Dermis microvascular lymphatic vessel endothelial cell (primary cell): ENCODE measurements at places on chromosomes 2 and 18. TPM values are rescaled to one million over a fixed set of nuclear protein-coding genes. Genes with fewer than 3 reads are reported as not detected.

PKDCC gene
- 3.0 and 4.3 TPM in 2 replicates for total RNA-seq

TMEM198 gene
- total RNA-seq, result not detected in 2 replicates

CAVIN2 gene
- 282 and 296 TPM in 2 replicates for total RNA-seq

GPR55 gene
- total RNA-seq, result not detected in 2 replicates

CCT4 gene
- 139 and 173 TPM in 2 replicates for total RNA-seq

GKN2 gene
- total RNA-seq, result not detected in 2 replicates

NPHP1 gene
- 1.5 and 1.7 TPM in 2 replicates for total RNA-seq

FMNL2 gene
- total RNA-seq, result 29.0 and 37.6 TPM in 2 replicates

NPAS2 gene
- total RNA-seq, result 4.9 and 7.8 TPM in 2 replicates

RAB17 gene
- 11.8 and 12.3 TPM in 2 replicates for total RNA-seq

THUMPD2 gene
- total RNA-seq, result 4.2 and 4.4 TPM in 2 replicates

SCTR gene
- not detected in 2 replicates for total RNA-seq

FARP2 gene
- total RNA-seq, result 29.4 and 37.0 TPM in 2 replicates

LYG2 gene
- total RNA-seq, result not detected in 2 replicates

ELAC1 gene
- total RNA-seq, result 4.4 and 6.1 TPM in 2 replicates

ARHGEF33 gene
- under 0.01 TPM in 2 replicates for total RNA-seq

VWA3B gene
- total RNA-seq, result 0.13 TPM in 1 of 2 replicates, not detected in the other

UGT1A10 gene
- total RNA-seq, result not detected in 2 replicates

GALR1 gene
- not detected in 2 replicates for total RNA-seq

STARD6 gene
- total RNA-seq, result 0.13 and 0.26 TPM in 2 replicates

REG1B gene
- total RNA-seq, result not detected in 2 replicates

TXNDC2 gene
- total RNA-seq, result under 0.01 TPM in 1 of 2 replicates, not detected in the other

CAD gene
- 30.2 and 34.5 TPM in 2 replicates for total RNA-seq

MALL gene
- total RNA-seq, result 26.8 and 64.3 TPM in 2 replicates

ATP6V1B1 gene
- total RNA-seq, result 0.25 TPM in 1 of 2 replicates, not detected in the other

VSNL1 gene
- 0.13 TPM in 1 of 2 replicates, not detected in the other for total RNA-seq

CPLX4 gene
- total RNA-seq, result not detected in 2 replicates

IL1F10 gene
- not detected in 2 replicates for total RNA-seq

TWIST2 gene
- total RNA-seq, result 0.38 TPM in 1 of 2 replicates, not detected in the other
